ENCODE measurements at places on chromosomes 2 and 18.

- DNase-seq, result no peak
Measured at GRCh38 chr2:237640493-237640998, 13.2 kb downstream of the LRRFIP1 start.

DNA sequence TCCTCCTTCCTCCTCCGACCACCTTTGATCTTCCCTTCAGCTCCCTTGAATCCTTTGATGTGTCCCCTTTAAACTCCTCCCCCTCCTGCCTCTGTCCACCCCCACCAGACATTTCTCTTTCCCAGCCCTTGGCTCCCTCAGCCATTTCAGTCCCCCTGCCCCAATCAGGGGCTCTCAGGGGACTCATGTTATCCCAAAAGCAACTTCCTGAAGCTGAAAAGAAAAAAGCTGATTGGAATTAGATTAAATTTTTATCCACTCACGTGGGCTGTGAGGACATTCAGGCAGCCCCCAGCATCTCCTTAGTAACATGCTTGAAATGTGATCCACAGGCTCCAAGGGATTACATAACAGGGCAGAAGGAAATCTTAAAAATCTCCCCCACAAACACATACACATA is 81.3 kb downstream of the NEURL3 start:
- DNase-seq, result no peak

DNA sequence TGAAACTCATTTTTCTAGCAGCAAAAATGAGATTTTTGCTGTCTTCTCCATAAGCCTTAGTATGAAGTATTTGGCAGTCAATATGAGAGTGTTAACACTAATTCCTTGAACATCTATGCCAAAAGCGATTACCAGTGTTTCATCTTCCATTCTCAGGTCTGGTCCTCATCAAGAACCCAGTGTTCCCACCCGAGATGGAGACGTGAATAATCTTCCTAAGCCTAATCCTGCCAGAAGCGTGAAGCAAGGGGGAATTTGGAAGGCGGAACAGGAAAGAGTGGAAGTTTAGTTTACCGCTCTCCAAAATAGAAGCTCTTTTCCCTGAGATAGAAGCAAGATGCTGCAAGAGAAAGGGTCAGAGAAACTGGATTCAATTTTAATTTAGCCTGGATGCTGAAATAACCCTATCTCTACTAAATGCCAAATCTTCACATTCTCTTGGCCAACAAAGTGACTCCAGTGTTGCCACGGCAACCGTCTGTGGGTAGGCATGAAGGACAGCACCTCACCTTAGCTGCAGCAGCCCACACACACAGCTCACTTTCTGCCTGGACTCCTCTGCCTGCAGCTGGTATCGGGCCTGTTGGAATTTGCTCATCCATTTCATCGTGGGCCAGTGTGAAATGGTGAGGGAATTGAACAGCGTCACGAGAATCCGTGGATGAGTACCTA is 711.1 kb downstream of the CBLN2 start:
- DNase-seq, result no peak

DNA sequence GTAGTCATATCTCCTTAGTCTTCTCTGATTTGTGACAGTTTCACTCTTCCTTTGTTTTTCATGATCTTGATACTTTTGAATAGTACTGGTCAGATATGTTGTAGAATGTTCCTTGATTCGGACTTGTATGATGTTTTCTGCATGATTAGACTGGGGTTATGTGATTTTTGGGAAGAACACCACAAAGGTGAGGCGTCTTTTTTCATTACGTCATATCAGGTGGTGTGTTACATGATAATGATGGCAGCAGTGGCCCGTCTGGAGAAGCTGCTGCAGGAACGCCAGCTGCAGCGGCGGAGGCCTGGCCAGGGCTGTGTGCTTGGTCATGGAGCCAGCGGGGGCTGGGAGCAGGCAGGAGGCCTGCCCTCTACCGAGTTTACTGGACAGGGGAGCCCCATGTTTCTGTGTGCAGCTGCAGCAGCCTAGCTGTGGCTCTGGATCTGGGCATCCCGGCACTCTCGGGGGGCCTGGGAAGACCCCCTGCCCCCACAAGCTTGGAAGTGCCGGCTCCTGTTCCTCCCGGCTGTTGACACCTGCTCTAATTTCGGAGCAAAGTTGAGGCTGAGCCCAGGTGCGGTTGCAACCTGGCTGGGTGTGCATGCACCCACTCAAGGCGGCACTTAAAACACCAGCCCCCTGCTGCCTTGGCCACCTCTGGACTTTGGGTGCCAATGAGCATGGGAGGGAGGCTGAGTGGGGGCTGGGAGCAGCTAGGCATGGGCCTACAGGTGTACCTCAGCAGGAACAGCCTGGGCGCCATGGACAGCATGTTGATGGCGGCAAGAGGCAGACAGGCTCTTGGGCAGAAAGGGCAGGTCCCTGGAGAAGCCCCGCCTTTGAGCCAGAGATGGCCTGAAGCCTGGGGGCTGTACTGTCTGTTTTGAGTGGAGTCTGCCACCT is 26.1 kb downstream of the SLC4A10 start:
- DNase-seq, result no peak

- no peak for DNase-seq
Measured at GRCh38 chr2:86039963-86040655, 65.6 kb downstream of the POLR1A start.

DNA sequence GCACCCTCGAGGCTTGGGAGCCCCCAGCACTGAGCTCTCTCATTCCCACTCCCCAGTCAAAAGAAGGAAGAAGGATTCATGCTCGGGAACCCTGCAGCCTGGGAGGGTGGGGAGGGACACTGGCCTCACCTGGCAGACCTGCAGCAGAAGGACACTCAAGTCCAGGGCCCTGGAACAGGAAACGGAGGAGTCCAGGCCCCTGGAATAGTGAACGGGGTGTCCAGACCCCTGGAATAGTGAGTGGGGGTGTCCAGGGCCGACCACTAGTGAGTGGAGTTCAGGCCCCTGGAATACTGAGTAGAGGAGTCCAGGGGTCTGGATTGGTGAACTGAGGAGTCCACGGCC is 292.5 kb downstream of the NDUFA10 start:
- no peak for DNase-seq

DNA sequence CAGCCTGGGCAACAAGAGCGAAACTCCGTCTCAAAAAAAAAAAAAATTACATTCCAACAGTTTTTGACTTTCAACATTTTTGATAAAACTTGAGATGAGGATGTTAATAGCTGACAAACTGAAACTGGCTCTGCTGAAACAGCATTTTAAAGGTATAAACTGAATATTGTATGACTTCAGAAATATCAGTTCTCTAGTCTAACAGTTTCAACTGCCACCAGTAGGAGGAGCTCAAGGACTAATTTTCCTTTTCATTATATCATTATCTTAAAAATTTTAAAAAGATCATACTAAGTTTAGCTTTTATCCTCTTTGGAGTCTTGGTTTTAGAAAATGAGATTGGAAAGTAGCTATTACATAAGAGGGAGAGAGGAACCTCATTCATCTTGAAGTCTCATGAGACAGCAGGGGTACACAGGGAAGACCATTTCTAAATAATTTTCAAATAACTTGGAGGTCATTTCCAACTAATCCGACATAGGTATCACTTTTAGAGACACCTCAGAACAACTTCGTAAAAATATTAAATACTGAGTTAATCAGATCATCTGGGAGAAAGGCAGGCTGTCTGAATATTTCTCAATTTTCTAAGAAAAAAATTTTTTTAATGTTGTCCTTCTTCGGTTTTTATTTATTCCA is 37.6 kb upstream of the MCM6 start:
- DNase-seq, result no peak

GRCh38 chr2:19843992-19844515 is 57.7 kb downstream of the TTC32 start:
- no peak for DNase-seq

DNA sequence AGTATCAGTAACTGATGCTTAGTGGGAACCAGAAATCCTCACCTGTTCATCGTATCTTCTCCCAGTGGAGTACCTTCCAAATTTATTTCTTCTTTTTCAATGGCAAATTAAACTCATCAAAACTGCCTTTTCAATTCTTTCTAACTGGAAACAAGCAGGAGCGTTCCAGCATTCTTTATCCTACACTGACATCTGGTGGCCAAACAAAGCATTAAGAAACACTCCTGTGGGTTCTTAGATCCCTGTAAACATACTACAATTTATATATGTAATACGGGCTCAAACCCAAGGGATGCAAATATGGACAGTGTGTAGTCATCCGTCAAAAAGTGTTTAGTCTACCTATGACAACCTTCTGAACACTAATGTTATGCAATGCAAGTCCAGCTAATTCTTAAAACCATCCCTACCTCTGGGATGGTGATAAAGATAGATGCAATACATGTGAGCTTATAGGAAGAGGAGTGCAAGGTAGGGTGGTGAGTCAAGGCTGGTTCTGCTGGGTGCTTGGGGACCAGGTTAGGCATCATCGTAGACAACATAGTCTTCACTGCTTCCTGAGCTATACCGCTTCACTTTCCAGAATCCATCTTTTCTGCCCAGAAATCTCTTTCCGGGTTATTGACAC is 375.0 kb downstream of the CTNNA2 start:
- DNase-seq, result no peak

GRCh38 chr2:233120459-233120858 is 60.3 kb downstream of the INPP5D start:
- DNase-seq, result no peak

GRCh38 chr18:5137261-5137660 is 59.8 kb downstream of the AKAIN1 start:
- DNase-seq, result no peak

Measured in activated naive CD4-positive, alpha-beta T cell (primary cell).